ENCODE measurements at places on chromosomes 7 and 10.
A peak's percentile ranks its signal among the peaks of the same experiment; 100 is the strongest.

DNA sequence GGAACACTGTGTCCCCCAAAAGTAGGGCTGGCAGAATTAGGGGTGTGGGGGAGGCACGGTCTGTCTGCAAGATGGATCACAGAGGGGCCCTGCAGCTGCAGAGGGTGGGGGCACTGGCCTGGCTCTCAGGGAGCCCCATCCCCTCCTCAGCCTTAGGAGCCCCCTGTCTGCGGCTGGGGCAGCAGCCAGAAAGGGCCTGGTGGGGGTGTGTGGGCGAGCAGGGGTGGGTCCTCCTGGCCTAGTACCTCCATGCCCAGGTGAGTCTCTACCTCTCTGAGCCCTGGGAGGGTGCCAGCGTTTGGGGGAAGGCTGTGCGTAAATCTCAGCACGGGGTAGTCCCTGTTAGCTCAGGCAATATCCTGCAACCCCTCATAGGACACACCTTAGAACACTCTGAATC lies 280.5 kb upstream of the PPP2R2D start:
- no peak for DNase-seq

DNA sequence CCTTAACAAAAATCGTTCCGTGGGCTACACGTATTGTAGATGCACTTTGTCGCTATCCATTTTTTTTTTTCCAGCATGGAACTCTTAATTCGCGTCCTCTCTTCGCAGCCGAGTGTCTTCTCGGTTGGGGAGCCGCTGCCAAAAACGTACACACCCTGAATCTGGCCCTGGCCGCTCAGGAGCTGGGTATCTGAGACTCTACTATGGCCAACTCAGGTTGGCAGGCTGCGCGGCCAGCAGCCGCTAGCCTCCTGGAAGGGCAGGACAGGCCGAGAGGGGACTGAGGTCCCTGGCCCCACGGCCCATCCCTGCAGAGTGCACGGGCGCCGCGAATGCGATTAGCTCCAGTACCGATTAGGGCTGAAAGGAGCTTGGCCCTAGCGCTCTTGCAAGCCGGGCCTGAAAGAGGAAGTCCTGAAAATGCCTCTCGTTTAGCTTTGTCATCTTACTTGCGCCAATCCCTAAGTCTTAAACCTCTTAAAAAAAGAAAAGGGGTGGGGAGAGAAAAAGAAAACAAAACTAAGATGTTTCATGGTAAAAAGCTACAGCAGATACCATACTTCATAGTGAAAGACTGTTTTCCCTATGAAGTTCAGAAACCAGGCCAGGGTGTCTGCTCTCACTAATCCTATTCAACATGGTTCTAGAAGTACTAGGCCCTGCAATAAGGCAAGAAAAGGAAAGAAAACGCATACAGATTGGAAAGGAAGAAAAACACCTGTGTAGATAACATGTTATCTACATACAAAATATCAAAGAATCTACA lies 113.2 kb upstream of the RHEB start:
- DNase-seq: no peak

DNA sequence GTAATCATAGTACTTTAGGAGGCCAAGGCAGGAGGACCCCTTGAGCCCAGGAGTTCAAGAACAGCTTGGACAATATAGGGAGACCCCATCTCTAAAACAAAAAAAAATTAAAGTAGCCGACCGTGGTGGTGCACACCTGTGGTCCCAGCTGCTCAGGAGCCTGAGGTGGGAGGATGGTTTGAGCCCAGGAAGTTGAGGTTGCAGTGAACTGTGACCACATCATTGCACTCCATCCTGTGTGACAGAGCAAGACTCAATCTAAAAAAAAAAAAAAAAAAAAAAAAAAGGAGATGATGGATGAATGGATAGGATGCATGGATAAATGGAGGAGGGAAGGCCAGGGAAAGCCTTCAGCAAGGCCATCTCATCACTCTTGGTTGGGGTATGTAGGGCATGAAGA lies 33.4 kb upstream of the BMPR1A start:
- DNase-seq: no peak

DNA sequence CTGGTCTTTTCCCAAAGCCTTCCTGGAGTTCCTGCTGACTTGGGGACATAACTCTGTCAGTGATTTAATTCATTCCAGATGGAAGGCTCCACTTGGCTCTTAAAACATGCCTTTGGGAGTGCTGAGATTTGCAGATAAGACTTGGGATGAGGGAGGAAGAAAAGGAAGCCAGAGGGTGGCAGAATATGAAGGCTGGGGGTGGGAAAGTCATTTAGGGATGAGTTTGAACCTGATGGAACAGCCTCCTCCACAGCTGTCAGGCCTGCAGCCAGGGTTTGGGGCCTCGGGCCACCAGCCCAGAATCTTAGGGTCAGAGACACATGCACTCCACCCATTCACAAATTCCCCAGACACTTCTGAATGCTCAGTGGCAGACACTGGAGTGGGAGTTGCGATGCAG lies 28.4 kb upstream of the EIF5AL1 start:
- no peak for DNase-seq

DNA sequence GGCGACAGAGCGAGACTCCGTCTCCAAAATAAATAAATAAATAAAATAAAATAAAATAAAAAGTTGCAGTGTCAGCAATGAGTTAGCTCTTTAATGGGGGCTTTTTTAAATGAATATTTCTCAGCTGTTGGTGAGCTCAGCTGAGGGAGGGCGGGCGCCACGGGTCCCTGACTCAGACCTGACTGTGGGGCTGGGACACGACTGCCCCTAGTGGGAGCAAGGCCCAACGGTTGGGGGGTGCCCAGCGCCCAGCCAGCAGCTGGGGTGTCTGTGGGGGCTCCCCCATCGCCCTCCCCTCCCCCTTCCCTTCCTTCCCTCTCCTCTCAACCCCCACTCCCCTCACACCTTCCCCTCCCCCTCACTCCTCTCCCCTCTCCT lies 46.6 kb downstream of the PWWP2B start:
- DNase-seq: peak; percentile 80

GRCh38 chr7:24700521-24701260 lies 56.6 kb downstream of the GSDME start:
- no peak for DNase-seq

- DNase-seq: no peak
These were observed 817.5 kb downstream of the NXPH1 start for GRCh38 chr7:9250876-9251275.

DNA sequence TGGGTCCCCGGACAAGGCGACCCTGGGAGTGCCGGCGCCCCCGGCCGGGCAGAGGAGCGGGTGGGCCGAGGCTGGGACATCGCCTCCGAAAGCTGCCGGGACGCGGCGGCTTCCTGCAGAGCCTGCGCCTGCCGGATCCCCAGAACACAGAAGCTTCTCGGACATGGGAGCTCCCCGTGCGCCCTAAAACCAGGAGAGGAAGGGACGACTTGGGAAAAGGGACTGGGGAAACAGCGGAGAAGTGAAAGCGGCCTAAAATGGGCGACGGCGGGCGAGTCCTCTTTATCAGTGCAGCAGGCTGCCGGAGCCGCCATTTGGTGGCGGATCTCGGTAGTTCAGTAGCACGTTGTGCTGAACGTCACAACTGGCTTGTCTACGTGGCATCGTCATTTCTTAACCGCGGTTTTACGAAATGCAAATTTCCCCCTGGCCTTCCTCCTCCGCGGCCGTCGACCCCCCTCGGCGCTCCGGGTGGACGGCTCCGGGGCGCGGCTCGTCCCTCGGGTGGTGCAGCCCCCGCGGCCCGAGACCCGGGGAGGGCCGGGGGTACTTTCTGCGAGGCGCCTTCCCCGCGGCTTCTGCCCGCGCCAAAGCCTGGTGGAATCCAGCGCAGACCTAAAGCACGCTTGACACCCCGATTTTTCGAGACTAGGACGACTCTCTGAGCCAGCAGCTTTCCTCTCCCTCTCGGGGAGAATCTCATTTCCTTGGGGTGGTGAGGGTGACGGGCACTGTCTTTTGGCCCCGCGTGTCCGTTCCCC lies 9.9 kb upstream of the SPAG6 start:
- DNase-seq: no peak

- no peak for DNase-seq
These were observed 68.9 kb downstream of the XRCC2 start for GRCh38 chr7:152607007-152607406.

DNA sequence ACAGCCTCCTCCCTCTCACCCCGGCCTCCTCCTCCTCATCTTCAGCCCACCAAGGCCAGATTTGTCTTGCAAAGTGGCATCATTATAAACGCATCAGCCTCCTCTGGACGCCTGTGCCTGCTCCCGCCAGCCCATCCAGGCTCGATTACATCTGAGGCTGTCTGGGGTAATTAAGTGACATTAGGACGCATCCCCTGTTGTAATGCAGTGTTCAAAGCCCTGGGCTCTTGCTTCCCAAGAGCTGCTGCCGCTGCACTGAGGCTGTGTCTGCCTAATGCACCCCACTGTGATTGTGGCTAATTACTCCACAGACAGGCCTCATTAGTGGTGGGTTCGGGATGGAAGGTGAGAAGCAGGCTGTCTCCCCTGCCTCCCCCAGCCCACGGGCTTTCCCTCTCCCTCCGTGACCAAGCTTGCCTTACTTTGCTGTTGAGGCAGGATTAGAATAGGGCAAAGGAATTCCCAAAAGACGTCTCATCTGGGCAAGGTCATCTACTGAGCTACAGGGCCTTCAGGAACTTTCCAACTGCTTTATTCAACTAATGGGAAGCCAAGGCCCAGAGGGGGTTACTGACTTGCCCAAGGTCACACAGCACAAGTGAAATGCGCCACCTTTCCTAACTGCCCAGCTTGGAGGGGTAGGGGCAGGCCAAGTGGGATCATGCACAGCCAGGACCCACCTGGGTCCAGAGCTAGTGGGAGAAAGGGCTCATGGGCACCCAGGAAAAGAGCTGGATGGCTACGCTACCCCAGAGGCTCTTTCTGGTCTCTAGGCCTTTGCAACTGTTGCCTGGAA lies 66.2 kb upstream of the PCBD1 start:
- DNase-seq: no peak

- peak; percentile 75 for DNase-seq
These were observed 4.6 kb downstream of the ITGB1 start for GRCh38 chr10:32953277-32953927.

GRCh38 chr7:78165454-78165853 lies 366.9 kb downstream of the PHTF2 start:
- no peak for DNase-seq

DNA sequence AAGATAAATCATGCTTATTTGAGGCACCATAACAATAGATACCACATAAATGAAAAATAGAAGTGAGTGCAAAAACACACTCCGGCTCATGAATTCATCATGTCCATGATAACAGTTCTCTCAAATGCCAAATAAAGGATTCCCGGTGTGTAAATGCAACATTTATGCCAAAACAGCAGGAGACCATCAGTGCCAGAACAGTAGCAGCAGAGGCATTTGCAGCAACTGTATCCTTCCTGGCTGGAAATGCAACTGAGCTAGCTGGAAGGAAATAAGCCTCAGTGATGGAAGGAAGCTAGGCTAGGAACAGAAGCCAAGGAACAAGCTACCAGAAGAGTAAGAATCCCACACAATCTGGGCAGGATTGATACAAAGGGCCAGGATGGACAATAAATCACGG lies 79.9 kb upstream of the THSD7A start:
- DNase-seq: no peak

DNA sequence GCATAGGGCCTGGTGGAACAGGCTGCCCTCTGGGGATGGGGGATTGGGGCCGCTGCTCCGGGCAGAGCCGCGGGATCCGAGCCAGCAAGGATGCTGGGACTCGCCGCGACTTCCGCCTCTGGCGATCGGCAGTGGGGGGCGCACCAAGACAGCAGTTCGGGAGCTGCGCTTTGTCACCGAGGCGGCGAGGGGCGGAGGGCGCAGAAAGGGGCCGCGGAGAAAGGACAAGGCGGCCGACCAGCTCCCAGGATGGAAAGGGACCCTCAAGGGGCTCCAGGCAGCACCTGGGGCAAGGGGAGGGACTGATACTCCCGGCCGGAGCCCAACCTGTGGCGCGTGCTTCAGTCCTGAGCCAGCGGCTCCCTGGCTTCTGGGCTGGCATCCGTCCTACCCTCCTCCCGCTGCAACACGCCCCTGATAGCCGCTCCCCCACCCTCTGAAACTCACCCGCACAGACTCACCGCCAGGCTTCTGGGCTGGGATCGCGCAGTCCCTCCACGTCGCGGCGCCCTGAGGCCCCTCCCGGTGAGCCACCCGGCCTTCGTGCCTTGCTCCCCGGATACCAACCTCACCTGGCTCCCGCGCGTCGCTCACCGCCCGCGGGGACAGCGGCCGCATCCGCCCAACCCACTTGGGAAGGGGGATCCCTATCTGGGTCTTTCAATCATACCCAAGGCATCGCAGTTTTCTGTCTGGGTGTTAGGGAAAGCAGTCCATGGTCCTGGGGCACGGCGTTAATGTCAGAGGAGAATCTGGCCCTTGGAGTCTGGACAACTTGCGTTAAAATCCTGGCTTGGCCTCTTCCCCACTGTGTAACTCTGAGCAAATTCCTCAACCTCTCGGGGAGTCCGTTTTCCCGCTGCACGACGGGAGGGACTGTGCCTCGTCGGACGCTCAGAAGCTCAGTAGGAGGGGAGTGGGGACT lies 7.0 kb upstream of the EVX1 start:
- peak; percentile 65 for DNase-seq

GRCh38 chr7:109402107-109402506 lies 832.4 kb downstream of the DNAJB9 start:
- no peak for DNase-seq
